ENCODE measurements at places on chromosomes 1 and 21. TPM values are rescaled to one million over a fixed set of nuclear protein-coding genes. Genes with fewer than 3 reads are reported as not detected.

The SYT14 gene
- total RNA-seq: not detected

The SPATA17 gene
- total RNA-seq: 0.48 TPM

The AMY1C gene
- not detected for total RNA-seq

The EIF3I gene
- 131 TPM for total RNA-seq

The HAO2 gene
- total RNA-seq: not detected

The CCDC17 gene
- 2.3 TPM for total RNA-seq

DNA sequence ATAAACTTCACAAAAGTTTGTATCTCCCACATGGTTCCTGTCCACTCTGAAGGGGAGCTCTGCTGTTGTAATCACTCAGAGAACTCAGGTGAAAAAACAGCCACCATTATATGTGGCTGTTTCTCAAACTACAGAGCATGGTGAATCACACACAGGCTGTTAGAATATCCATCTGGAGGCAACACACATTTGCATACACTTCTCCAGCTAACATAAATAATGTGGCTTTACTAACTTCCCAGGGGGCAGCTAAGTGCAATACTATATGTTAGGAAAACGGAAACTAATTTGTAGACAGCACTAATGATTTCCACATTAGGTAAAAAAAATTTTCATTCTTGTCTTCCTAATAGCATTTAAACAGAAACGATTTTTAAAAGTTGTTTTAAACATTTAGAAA, 49.3 kb downstream of the PTGFR start:
- DNase-seq: no peak

DNA sequence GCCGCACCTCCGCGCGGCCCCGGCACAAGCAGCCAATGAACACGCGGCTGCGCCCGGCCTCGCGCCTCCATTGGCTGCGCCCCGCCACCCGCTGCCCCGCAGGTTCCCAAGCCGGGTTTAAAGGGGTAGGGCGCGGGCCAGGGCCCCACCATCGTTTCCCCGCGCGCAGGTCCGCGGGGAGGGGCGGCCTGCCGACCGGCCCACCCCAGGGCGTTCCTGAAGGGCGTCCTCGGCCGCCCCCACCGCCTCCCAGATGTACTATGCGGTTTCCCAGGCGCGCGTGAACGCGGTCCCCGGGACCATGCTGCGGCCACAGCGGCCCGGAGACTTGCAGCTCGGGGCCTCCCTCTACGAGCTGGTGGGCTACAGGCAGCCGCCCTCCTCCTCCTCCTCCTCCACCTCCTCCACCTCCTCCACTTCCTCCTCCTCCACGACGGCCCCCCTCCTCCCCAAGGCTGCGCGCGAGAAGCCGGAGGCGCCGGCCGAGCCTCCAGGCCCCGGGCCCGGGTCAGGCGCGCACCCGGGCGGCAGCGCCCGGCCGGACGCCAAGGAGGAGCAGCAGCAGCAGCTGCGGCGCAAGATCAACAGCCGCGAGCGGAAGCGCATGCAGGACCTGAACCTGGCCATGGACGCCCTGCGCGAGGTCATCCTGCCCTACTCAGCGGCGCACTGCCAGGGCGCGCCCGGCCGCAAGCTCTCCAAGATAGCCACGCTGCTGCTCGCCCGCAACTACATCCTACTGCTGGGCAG, at the start of gene OLIG1:
Gene OLIG1, plus strand, starts transcription at position 148 of the 750 bp plus-strand sequence. Its CDS starts 106 bp downstream, at position 254.
- no peak for DNase-seq

DNA sequence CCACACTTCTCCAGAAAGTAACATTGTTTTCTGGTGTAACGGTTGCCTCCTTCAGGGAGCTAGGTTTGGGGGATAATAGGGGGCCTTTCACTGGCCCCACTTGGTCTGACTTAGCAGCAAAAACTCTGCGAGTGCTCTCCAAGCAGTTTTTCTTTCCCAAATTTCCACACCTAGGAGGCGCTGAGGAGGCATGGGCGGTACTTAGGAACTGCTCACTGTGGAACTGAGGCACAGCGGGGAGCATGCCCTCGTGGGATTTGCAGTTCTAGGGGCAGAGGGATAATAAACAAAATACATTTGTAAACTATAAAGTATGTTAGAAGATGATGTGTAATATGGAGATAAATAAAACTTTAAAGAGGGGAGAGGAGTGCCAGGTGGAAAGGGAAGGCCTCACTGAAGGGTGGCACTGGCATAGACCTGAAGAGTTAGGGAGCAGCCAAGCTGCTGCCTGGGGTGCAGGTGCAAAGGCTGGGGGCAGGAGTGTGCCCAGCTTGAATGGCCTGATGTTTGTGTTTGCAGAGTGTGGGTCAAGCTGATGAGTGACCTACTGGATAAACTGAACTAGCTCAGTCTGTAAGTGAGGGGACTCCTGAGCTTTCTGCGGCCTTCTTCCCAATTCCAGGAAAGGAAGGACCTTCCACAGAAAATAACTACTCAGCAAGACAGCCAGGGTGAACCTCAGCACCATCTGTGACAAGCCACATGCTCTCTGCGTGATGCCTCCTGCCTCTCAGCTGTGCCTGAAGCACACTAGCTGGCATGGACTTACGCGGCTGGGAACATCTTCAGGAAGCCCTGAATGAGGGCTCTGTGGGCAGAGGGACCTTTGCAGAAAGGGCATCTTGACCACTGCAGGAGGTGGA, 1.9 kb downstream of the EPHX1 start:
- DNase-seq: no peak

DNA sequence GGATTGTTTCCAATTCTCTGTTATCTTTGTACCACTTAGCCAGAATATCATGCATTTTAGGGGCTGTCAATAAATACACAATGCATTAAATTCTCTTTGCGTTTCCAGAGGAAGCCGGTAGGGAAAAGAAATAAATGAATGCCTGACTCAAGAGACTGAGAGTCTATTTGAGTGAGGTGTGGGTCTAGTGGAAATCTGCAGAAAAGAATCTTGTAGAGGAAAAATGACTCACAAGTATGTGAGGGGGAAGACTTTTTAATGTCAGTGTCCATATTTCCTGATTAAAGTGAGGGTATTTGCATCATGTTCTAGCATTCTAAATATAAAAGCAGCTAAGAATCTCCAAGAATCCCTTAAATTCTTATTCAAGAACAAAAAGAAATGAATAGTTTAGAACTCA, 271.1 kb downstream of the PTPRC start:
- DNase-seq: no peak

DNA sequence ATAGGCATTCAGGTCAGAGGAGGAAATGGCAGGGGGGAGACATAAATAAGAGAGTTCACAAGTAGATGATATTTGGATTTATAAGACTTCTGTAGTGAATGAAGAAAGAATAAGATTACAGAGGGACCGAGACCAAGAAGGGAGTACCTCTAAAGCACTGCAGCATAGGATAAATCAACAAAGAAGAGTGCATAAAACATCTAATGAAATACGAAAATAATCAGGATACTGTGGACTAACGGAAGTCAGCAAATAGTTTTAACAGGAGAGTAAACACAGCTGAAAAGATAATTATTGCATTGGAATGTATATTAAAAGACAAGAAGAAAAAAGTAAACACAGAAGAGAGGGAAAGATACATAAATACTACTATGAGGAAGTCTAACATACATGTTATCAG, 921.9 kb upstream of the PRMT6 start:
- no peak for DNase-seq

GRCh38 chr21:32790626-32791025, 19.1 kb upstream of the PAXBP1 start:
- no peak for DNase-seq

DNA sequence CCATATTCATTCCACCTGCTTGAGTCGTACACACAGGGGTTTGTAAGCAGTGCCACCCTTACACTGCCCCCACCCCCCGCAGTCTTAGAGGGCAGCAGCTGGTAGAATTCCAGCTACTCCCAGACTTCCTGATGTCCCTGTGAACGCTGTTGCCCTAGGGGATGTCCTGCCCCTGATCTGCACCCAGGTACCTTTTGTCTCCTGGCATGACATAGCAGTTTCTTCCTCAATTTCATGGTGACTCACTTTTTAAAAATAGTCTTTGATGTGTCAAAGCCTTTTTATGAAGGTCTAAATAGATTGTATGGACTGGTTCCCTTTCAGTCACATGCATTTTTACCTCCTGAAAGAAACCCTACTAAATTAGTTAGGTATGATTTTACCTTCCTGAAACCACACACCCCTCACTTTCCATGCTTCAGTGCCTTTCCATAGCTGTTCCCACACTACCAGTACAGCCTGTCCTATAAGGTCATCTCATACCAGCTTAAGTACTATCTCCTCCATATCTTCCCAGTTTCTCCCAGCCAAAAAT, 76.4 kb downstream of the ST3GAL3 start:
- no peak for DNase-seq

GRCh38 chr1:225735252-225736149, 42.1 kb upstream of the SRP9 start:
- DNase-seq: peak; percentile 93

Data from posterior vena cava (tissue), 2 donors.